ENCODE measurements at places on chromosomes 5 and 9.

- no peak for DNase-seq
Observed at GRCh38 chr5:179264783-179265513, 80.3 kb downstream of the ADAMTS2 start.

DNA sequence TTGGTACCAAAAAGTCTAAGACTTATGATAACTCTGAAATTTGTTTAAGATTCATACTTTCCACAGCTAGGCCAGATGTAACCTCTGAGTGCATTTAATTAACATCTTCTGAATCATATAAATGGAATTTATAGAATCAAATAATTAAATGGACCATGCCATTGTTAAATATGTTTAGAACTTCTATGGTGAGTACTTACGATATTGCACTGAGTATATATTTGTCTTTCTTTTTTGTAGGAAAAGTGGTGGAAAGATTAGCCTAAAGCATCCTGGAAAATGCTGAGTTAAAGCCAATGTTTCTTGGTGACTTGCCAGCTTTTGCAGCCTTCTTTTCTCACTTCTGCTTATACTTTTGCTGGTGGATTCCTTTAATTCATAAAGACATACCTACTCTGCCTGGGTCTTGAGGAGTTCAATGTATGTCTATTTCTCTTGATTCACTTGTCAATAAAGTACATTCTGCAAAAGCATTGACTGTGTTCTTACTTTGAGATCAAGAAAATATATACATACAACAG, 11.9 kb downstream of the SPINK6 start:
- DNase-seq: no peak

- no peak for DNase-seq
Observed at GRCh38 chr9:119026120-119026519, 343.1 kb downstream of the BRINP1 start.

- no peak for DNase-seq
Observed at GRCh38 chr5:159182691-159183090, 26.7 kb downstream of the RNF145 start.

GRCh38 chr9:115690786-115691496, 462.6 kb upstream of the PAPPA start:
- DNase-seq: no peak

DNA sequence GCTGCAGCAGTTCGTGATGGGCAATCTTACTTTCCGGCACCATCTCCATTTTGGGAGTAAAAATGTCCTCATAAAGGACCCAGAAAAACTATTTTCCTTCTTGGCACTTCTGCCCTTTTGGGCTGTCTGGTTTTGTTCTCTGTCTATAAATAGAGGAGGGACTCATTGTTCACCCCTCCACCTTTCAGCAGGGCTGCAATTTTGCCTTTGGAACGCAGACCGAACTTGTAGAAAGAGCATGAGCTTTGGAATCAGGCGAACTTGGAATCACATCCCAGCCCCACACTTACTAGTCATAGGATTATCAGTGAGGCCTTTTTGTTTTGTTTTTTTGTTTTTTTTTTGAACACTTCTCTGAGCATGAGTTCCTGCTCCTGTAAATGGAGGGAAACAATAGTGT, 178.1 kb upstream of the IL12B start:
- DNase-seq: no peak

GRCh38 chr5:57002959-57003485, 51.1 kb upstream of the MIER3 start:
- no peak for DNase-seq

- DNase-seq: no peak
Observed at GRCh38 chr9:116087751-116088194, 65.8 kb upstream of the PAPPA start.

- no peak for DNase-seq
Observed at GRCh38 chr5:31889001-31889561, 250.2 kb downstream of the PDZD2 start.

GRCh38 chr9:117825609-117826347, 121.6 kb downstream of the TLR4 start:
- peak; percentile 39 for DNase-seq

- DNase-seq: no peak
Observed at GRCh38 chr5:78799266-78800017, 150.9 kb upstream of the LHFPL2 start.

DNA sequence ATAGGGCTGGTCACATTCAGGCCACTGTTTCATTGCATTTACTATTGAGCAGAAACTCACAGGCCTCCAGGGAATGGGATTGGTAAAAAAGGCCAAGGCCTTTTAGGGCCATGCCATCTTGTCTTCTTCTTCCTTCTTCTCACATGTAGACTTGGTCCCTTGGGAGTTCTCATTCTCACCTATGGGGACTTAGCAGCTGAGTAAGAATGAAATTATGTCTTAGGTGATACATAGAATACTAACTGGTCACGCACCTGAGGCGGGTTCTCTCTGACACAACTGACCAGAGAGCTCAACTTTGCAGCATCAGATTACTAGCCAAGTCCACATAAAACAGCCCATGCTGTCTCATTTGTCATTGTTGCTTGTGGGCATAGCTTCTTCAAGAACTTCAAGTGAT, 641.8 kb downstream of the EFNA5 start:
- DNase-seq: no peak

- DNase-seq: no peak
Observed at GRCh38 chr9:20394969-20395368, 227.3 kb downstream of the MLLT3 start.

GRCh38 chr5:32003981-32004380, 170.1 kb downstream of the GOLPH3 start:
- DNase-seq: no peak

GRCh38 chr9:121185178-121185745, 16.4 kb downstream of the RAB14 start:
- no peak for DNase-seq

DNA sequence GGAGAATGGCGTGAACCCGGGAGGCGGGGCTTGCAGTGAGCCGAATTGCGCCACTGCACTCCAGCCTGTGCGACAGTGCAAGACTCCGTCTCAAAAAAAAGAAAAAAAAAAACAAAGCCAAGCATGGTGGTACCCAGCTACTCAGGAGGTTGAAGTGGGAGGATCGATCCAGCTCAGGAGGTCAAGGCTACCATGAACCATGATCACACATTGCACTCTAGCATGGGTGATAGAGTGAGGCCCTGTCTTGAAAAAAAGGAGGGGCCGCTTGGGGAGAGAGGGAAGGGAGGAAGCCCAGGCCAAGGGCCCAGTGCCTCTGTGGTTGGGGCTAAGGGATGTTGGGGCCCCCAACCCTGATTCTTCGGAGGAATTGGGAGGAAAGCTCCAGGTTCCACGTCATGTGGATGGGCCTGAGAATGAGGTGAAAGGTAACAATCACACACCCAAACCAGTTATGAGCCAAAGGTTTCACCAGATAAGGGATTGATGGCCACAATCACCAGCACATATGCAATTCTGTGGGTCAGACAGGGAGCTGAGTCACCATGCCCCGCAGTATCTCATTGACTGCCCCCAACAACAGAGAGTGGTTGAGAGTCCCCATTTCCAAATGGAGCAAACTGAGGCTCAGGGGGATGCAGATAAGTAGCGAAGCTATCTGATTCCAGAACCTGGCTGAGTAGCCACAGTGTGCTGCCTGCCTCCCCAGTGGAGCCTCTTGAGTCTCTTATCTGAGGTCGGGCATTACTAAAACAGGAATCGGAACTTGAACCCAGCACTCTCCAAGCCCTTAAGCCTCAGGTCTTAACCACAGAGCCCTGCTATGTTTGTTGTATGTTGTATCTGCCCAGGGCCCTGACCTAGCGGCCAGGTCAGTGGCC, 20.5 kb downstream of the SWI5 start:
- DNase-seq: peak; percentile 82

All from hematopoietic multipotent progenitor cell treated with erythropoietin and hydrocortisone succinate and interleukin-3 and kit ligand, for 8 days (in vitro differentiated cells).